NCI-H510A treated with DMSO at 0.1 percent for 48 hours (cell line): ENCODE measurements at places on chromosomes 16 and 17.

- DNase-seq, result no peak
These were observed 23.3 kb downstream of the MAP1LC3B start for GRCh38 chr16:87415441-87415840.

DNA sequence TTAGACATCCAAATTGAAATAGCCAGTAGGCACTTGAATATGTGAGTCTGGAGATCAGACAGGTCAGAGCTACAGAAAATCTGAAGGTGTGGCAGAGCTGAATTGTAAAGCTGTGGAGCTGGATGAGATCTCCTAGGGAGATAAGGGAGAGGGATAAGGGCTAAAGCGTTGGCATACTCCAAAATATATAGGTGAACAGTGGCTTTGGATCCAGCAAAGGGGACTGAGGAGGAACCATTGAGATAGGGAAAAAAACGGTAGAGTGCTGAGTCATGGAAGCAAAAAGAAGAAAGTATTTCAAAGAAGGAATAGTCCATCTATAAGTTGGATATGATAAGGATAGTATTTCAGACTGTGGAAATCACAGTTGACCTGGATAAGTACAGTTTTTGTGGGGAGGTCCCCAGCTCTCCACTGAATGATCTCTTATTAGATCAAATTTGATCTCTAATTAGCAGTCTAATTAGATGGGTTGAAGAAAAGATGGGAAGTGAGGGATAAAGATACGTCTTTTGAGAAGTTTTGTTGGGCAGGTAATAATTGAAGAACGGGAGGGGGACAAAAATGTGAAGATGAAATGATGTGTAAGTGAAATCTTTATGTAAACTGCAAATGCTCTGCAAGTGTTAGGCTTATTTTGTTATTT is 587 bp upstream of the DBF4B start:
- no peak for DNase-seq

- no peak for DNase-seq
These were observed 64.7 kb downstream of the ZFHX3 start for GRCh38 chr16:72983241-72983640.

DNA sequence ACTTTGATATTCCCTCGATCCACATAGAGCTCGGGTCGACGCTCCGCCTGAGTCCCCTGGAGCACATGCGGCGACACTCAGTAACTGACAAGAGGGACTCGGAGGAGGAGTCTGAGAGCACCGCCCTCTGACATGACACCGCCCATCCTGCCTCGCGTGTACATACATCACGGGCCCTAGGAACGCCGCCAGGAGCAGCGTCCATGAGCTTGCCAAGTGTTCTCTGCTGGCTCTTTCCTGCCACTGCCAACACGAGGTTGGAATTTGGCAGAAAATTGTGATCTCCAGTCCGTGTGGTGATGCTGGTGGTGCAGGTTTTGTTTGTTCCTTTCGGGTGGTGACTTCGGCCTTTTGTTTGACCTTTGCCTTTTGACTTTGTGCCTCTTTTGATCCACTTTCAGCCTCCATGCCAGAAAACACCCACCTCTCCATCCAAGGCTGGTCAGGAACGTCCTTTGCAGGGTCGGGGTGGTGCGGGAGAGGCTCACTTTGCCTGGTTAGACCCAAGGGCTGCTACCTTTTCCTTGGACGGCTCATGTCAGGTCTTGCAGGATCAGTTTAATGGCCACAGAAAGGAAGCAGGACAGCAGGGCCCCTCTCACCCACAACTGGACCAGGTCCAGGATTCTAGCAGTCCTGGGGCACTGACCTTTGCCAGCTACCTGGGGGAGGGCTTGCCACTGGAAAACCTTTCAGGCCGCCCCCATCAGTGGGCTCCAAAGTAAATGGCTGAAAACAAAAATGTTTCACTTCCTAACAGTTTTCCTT is 27.6 kb downstream of the ELAC2 start:
- DNase-seq, result no peak

GRCh38 chr17:75976175-75976848 is 2.7 kb downstream of the ACOX1 start:
- no peak for DNase-seq

DNA sequence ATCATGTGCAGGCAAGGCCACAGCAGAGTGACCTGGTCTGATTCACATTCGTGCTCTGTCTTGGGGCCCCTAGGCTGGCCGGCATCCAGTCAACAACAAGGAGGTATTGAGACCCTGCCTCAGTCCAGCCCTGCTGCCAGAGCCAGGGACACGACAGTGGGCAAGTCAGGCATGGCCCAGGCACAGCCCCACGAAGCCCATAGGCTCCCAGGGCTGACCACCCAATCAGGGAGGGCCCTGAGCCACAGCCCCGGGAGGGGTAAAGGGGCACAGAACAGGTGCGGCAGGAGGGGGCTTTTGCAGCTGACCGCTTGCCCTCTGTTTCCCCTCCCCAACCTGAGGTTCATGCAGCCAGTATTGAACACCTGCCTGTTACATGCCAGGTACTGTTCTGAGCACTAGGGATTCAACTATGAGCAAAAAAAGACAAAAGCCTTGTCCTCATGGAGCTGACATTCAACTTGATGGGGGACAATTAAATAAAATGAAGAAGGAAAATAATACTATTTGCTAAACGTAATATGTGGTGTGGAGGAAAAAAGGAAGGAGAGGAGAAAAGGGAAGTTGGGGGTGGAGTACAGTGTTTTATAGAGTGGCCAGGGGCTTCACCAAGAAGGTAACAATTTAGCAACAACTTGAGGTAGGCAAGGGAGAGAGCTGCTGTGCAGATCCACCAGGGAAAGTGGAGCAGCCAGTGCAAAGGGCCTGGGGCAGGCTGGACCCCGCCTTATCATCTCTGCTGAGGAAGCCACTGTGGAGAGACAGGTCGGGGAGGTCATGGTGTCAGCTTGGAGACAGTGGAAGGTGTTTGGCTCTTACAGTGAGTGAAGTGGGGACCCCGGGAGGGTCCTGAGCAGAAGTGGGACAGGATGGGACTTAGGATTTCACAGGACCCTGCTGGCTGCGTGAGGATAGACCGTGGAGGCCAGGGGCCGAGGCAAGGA is 6.1 kb downstream of the DRC3 start:
- DNase-seq, result no peak

GRCh38 chr17:2065949-2066400 is 11.1 kb downstream of the HIC1 start:
- no peak for DNase-seq

DNA sequence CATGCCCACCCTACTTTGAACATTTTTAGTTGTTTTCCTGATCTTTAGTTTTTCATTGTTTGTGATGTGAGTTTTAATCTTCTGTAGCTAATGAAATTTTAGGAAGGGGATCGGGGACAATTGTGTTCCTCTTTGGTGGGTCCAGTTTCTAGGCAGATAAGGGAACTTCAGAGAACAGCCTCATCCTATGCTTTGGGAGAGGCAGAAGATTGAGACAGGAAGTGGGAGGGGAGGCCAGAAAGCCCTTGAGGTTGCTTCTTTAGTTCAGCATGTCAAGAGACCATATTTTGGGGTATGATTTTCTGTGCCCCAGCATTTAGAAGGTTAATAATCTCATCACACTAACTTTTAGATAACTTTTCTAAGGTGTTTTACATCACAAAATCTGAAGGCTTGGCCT is 191.0 kb downstream of the TANC2 start:
- no peak for DNase-seq

GRCh38 chr17:4806456-4806776 is 536 bp upstream of the PLD2 start:
- peak; percentile 43 for DNase-seq

GRCh38 chr17:72496461-72496860 is 375.6 kb downstream of the SOX9 start:
- no peak for DNase-seq

DNA sequence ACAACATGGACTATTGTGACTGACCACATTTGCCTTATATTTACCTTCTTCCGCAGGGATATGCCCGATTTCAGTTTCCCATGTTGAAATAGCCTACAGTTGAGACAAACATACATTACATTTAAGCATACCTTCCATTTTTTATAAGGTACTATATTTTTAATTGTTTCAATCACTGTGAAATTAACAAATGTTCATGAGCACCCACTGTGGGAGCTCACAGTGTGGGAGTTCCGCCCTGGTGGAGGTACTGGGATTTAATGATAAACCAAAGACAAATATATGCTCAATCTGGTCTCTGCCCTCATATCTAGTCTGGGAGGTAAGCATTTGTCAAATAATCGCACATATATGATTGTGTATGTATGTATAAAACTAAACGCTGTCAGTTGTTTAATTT is 15.8 kb upstream of the TOX3 start:
- no peak for DNase-seq

DNA sequence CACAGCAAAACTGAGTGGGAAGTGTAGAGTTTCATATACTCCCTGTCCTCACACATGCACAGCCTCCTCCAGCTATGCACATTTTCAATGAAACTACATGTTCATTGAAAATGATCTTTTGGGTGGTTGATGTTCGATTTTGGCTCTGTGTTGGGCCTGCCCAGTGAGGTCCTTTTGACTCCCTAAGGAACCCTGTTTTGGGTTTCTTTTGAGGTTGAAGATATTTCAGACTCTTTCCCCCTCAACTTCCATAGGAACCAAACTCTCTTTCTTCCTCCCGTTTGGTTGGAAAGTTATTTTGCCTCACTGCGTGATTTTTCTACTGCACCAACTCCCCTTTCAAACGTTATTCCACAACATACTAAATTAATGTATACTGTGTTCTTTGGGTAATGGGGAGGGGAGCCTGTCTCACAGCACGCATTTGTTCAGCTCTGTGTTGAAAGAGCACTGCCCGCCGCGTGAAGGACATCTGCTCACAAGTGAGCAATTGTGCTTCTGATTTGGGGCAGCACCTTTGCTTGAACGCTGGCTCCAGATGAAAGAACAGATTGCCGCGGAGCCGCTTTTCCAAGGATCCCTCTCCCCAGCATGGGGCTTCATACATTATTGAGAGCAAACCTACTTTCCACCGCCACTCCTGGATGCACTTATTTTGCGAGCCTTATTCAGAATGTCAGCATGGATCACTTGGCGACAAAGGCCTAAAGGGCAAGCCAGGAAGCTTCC is 385.9 kb downstream of the WWOX start:
- peak; percentile 35 for DNase-seq

GRCh38 chr17:74742153-74742515 is 5.1 kb downstream of the RAB37 start:
- peak; percentile 22 for DNase-seq

DNA sequence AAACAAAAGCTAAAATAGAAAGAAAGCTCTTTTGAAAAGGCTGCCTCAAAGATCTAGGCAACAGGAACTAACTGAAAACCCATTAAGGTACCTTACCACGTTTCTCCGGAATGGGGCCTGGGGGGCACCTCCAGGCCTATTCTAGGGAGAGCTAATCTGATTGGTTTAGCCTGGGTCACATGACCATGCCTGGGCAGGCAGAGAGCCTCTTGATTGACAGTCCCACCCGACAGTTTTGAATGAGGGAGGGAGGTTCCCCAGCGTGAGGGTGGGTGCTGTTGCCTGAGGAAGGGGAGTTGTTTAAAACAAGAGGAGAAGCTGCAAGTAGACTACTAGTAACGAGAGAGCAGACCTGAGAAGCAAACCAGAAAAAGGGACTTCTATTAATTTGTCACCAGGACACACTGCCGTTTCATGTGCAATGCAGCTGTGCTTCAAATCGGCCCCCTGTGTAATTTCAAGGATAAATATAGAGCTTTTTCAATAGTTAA is 143.4 kb upstream of the HS3ST2 start:
- DNase-seq, result no peak

DNA sequence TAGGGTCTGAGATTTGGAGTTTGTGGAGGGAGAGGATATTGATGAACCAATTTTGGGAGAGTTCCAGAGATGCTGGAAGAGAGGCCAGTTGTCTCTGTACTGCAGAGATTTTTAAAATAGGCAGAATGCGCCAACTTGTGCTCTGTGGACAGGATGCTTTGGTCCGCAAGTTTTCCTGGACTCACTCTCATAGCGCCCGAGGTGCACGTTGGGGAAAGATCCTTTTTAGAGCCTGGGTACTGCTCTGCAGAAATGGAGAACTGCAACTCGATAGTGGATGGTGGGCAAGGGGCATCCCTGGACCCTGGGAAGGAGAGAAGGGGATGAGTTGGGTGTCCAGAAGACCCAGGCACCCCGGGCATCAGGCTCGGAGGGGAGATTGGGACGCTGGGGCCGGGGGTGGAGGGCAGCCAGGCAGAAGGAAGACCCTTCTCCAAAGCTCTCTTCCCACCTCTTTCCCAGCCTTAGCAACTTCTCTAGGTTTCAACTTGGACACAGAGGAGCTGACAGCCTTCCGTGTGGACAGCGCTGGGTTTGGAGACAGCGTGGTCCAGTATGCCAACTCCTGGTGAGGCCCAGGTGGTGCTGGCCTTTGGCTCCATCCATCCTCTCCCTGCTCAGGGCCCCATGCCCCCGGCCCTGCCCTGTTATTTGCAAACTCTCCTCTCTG is 590 bp downstream of the ITGAX start:
- no peak for DNase-seq

- no peak for DNase-seq
These were observed 209.9 kb downstream of the PRKCB start for GRCh38 chr16:24045641-24046040.
